Activated CD4-positive, alpha-beta memory T cell treated with anti-CD3 and anti-CD28 coated beads, Interleukin-2, amount 10 ng/mL, durations not matched to agents 7 days and 5 days (primary cell): ENCODE measurements at places on chromosomes 5 and 9. TPM values are rescaled to one million over a fixed set of nuclear protein-coding genes. Genes with fewer than 3 reads are reported as not detected.

DNA sequence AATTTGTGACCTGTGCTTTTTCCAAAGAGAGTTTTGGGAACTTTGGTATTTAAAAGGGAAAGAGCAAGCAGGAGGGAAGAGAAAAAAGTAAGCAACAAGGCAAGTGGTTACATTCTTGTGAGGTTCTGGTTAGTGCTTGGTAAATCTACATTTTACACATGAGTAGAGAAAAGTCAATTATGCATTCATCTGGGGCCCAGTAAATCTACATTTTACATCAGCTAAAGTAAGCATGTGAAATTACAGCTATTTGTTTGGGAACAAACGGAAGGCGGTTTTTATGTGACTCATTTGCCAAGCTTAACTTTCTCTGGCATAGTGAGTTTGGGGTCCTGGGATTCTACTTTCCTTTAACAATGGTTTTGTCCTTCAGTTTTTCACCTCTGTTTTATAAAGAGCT lies 102.2 kb downstream of the SNX18 start:
- H3K36me3 ChIP-seq = peaks cover 13% of the 10 kb centered on the region
- H3K27me3 ChIP-seq = peaks cover 2% of the 10 kb centered on the region
- H3K4me1 ChIP-seq = peaks cover 14% of the 10 kb centered on the region
- no peak for DNase-seq

GRCh38 chr5:6832994-6833393 lies 119.8 kb downstream of the TENT4A start:
- peaks cover 8% of the 10 kb centered on the region for H3K36me3 ChIP-seq
- peak overlapping the region; percentile 58 for H3K27ac ChIP-seq
- peak; percentile 52 for DNase-seq
- peaks cover 3% of the 10 kb centered on the region for H3K27me3 ChIP-seq
- peaks cover 67% of the 10 kb centered on the region for H3K4me1 ChIP-seq
- peak overlapping the region; percentile 13 for H3K4me3 ChIP-seq

DNA sequence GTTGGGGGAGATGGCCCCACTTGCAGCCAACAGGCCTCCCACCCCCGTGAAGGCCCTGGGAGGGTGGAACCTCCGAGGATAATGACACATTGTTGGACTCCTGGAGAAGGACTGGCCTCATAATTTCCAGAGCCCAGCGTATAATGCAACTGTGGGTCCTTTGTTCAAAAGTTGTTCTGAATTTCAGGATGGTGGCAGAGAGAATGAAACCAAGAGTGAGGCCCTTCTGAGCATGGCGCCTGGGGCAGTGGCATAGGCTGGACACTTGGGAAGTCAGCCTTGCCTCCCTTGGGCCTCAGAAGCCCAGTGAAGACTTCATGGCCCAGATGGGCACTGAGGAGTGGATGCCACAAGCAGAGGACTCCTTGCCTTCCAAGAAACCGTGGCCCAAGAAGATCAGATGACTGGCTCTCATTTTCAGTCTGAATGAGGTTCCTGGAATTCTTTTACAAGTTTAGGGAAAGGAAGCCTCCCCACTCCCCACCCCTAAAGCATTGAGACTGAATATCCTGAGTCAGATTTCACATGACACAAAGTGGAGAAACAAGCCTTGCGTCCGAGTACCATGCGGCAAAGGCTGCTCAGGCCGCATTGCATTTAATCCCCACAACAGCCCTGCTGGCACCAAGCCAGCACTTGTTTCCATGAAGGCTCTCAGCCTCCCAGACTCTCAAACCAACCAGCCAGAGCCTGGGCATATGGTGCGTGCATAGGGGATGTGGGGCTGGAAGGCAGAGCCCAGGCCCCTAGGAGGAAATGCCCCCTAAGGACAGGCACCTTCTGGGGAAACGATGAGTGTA lies 96.7 kb upstream of the SMIM23 start:
- no peaks in the 10 kb centered on the region for H3K36me3 ChIP-seq
- no peak overlapping the region for H3K4me3 ChIP-seq
- no peaks in the 10 kb centered on the region for H3K4me1 ChIP-seq
- no peak for DNase-seq
- H3K27ac ChIP-seq = no peak overlapping the region

DNA sequence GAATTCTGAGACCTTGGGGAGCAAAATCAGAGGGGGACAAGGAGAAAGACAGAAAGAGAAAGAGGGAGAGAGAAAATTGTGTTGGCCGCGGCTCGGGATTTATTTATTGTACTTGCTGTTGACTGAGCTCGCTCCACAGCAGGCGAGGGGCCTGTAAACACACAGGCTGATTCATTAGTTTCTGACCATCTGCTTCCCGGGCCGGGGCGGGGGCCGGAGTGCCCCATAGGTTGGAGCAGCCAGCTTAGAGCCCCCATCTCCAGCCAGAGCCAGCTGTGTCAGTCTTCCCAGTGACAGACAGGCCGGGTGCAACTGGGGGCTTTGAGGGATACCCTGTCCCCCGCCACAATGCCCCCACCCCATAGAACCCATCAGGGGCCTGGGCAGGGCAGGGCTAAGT lies 30.9 kb downstream of the NTNG2 start:
- no peaks in the 10 kb centered on the region for H3K36me3 ChIP-seq
- no peaks in the 10 kb centered on the region for H3K4me1 ChIP-seq
- no peak overlapping the region for H3K4me3 ChIP-seq
- DNase-seq = no peak

Gene CYSTM1
- total RNA-seq = 20.1 TPM

GRCh38 chr5:120140501-120140900 lies 323.6 kb upstream of the PRR16 start:
- no peaks in the 10 kb centered on the region for H3K36me3 ChIP-seq
- H3K27ac ChIP-seq = no peak overlapping the region
- H3K4me1 ChIP-seq = no peaks in the 10 kb centered on the region
- no peak for DNase-seq
- H3K27me3 ChIP-seq = no peaks in the 10 kb centered on the region

Gene RAI14
- 0.76 TPM for total RNA-seq

Gene ORM2
- not detected for total RNA-seq

Gene PDE6A
- not detected for total RNA-seq

GRCh38 chr9:112789891-112790774 lies 39.6 kb downstream of the SNX30 start:
- H3K36me3 ChIP-seq = no peaks in the 10 kb centered on the region
- DNase-seq = no peak
- H3K27me3 ChIP-seq = no peaks in the 10 kb centered on the region
- H3K4me3 ChIP-seq = no peak overlapping the region
- peaks cover 9% of the 10 kb centered on the region for H3K4me1 ChIP-seq

GRCh38 chr9:109863961-109864360 lies 84.0 kb downstream of the PALM2AKAP2 start:
- H3K4me1 ChIP-seq = no peaks in the 10 kb centered on the region
- no peak overlapping the region for H3K4me3 ChIP-seq
- H3K27ac ChIP-seq = no peak overlapping the region

DNA sequence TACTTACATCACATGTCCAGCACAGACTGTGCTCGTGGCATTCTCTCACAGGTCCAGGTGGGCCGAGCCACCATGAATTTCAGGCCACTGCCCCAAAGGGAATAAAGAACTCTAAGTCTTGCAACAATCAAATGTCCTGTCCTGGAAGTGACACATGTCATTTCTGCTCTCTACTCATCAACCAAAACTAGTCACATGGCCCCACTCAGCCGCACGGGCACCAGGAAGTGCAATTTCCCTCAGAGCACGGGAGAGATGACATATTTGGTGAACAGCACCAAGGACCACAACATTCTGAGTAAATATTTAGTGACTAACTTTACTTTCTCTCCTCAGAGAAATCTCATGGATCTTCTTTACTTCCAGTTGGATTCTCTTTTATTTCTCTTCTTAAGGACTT lies 131.1 kb upstream of the TUT7 start:
- H3K4me3 ChIP-seq = no peak overlapping the region
- peaks cover 2% of the 10 kb centered on the region for H3K27me3 ChIP-seq
- peaks cover 8% of the 10 kb centered on the region for H3K4me1 ChIP-seq
- H3K36me3 ChIP-seq = no peaks in the 10 kb centered on the region

- no peak for DNase-seq
- H3K36me3 ChIP-seq = no peaks in the 10 kb centered on the region
- no peaks in the 10 kb centered on the region for H3K27me3 ChIP-seq
- H3K4me3 ChIP-seq = no peak overlapping the region
Observed at GRCh38 chr5:2357309-2357708, 394.2 kb downstream of the IRX2 start.

DNA sequence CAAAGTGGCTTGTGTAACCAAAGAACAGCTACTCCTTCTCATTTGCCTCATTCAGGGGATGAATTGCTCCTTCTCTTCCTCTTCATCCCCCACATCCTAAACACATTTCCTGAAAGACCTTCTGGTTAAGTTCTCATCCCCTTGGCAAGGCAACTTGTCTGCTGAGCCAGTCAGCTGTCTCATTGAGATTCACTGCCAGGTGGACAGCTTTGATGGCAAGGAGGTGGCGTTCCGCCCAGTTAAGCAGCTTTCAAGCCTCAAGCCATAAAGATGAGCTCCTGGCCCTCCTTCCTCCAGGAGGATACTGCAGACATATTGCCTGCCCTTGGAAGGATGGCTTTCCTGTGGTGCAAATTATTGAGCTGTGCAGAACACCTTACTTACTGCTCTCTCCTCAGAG lies 448.6 kb upstream of the MPDZ start:
- DNase-seq = no peak
- no peak overlapping the region for H3K27ac ChIP-seq
- no peaks in the 10 kb centered on the region for H3K4me1 ChIP-seq

Gene IFNE
- total RNA-seq = not detected

Gene DRD1
- not detected for total RNA-seq

Gene TEX48
- 0.48 TPM for total RNA-seq

DNA sequence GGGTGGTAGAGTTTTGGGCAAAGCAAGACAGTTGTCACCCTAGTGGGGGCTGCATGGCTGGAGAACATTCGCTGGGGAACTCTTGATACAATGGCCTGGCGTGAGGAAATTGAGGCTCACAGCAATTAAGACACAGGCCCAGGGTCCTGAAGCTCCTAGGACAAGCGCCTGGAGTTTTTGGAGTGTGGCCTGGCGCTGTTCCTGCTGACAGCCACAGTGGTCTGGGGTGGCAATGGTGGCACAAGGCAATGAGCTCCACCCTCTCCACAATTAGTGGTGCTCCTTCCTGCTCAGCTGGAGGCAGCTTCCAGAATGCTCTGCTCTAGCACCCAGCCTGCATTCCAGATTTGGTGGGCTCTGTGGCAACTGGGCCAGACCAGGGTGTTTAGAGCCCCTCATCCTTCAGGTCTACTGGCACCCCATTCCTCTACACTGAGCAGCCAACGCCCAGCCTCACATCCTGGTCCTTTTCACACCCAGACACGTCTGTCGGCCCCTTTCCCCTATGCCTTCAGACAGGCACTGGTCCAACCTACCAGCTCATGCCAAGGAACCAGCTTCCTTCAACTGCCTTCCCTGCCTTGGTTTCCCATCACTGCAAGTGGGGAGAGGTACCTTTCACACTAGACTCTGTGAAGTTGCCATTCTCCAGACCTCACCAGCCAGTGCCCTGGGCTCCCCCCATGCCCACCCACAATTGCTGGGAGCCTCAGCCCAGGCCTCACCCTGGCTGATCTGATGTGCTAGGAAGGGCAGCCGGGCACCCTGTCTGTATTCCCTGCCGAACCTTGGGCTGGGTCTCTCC lies 138.1 kb upstream of the COL5A1 start:
- H3K27me3 ChIP-seq = peaks cover 21% of the 10 kb centered on the region
- H3K4me1 ChIP-seq = no peaks in the 10 kb centered on the region
- no peak for DNase-seq
- no peaks in the 10 kb centered on the region for H3K36me3 ChIP-seq

Gene RABGAP1
- total RNA-seq = 26.5 TPM

Gene PCDHA12
- total RNA-seq = not detected

- DNase-seq = no peak
- H3K36me3 ChIP-seq = no peaks in the 10 kb centered on the region
Observed at GRCh38 chr9:92761686-92762085, 2.9 kb downstream of the BICD2 start.

Gene PCDHB5
- total RNA-seq = not detected

Gene PTGES
- total RNA-seq = not detected

Gene ZNF474
- total RNA-seq = not detected

DNA sequence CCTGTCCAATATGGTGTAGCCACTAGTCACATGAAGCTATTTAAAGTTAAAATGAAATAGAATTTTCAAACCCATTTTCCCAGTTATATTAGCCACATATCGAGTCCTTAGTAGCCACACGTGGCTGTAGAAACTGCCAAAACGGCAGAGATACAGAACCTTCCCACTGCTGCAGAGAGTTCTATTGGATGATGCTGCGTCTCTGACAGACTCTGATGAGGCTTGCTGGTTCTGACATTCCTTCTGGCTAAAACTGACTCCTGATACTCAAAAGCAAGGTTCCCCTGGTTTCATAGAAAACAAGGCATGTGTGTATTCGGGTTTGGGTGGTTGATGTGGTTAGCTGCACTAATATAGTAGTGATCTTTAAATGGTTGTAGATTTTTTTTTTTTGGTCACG lies 91.5 kb downstream of the TLE4 start:
- no peaks in the 10 kb centered on the region for H3K27me3 ChIP-seq
- peaks cover 12% of the 10 kb centered on the region for H3K36me3 ChIP-seq
- no peak overlapping the region for H3K27ac ChIP-seq
- no peak overlapping the region for H3K4me3 ChIP-seq
- no peak for DNase-seq

GRCh38 chr9:4905135-4905490 lies 80.0 kb upstream of the JAK2 start:
- no peak overlapping the region for H3K27ac ChIP-seq
- H3K27me3 ChIP-seq = no peaks in the 10 kb centered on the region
- H3K4me1 ChIP-seq = peaks cover 13% of the 10 kb centered on the region
- DNase-seq = no peak
- H3K4me3 ChIP-seq = no peak overlapping the region

Gene THBS4
- total RNA-seq = 3.6 TPM
